Neural crest cell (in vitro differentiated cells): ENCODE measurements at places on chromosomes 3 and 15. TPM values are rescaled to one million over a fixed set of nuclear protein-coding genes. Genes with fewer than 3 reads are reported as not detected.

GRCh38 chr3:1960506-1960905 lies 138.2 kb upstream of the CNTN4 start:
- no peak for DNase-seq

- DNase-seq, result no peak
These were observed 499.0 kb downstream of the PYDC2 start for GRCh38 chr3:191959876-191960413.

The VGLL3 gene
- total RNA-seq, result 3.2 and 6.1 TPM in 2 replicates

GRCh38 chr15:57541805-57542504 lies 49.7 kb upstream of the MYZAP start:
- peak; percentile 74 for DNase-seq

GRCh38 chr15:45555934-45556608 lies 31.1 kb upstream of the BLOC1S6 start:
- no peak for DNase-seq

- DNase-seq, result no peak
These were observed 6.0 kb downstream of the NRG4 start for GRCh38 chr15:76006136-76006778.

- DNase-seq, result no peak
These were observed 208.8 kb upstream of the CTDSPL start for GRCh38 chr3:37652851-37653250.
